HFFc6 (cell line): ENCODE measurements at places on chromosomes 12 and 14. TPM values are rescaled to one million over a fixed set of nuclear protein-coding genes. Genes with fewer than 3 reads are reported as not detected.

The RDH12 gene
- not detected in 3 replicates for total RNA-seq

- peak; percentile 52 for DNase-seq
Measured at GRCh38 chr14:78598046-78598920, 428.1 kb downstream of the NRXN3 start.

DNA sequence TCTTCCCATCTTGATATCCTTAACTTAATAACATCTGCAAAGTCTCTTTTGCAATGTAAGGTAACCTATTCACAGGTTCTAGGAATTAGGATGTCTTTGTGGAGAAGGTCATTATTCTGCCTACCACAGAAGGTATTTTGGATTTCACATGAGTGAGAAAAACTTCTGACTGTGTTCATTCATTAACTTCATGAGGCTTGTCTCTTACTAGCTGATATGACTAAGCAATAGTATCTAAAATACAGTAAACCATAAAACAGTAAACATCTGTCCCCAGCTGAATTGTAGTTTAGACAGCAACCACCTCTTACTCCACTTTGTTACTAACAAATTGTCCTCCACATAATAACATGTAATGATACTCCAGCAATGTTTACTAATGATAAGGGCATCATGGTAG lies 198.1 kb downstream of the SEC23A start:
- no peak for DNase-seq

DNA sequence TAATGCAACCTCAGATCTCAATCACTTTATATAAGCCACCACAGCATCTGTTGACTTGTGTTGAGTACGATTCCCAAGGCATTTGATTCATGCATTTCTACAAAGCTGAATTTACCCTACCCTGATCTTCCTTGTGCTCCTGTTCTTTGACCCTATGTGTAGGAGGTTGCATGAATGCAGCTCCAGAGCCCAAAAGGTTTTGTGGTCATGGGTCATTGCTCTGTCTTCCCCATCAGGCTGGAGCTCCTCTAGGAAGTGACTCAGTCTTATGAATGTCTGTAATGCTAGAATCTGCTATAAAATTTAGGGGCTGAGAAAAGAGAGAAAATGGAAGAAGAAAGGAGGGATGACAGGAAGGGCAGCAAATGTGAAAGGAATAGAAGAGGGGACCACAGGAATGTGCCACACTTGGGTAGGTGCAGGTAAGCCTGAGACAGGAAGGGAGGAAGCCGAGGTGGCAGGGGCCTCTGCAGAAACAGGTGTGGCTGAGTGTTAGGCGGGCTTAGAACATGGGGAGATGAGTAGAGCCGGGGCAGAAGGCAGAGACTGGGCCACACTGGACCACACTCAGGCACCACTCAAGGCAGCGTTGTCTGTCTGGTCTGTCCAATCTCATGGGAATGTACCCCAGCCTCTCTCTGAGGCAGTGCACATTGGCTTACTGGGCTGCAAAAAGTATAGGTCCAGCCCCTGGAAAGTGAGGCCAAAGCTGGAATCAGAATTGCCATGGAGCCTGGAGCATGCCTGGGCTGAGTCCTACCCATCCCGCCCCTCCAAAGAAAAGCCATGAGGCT lies 334.1 kb downstream of the BCL11B start:
- no peak for DNase-seq

- no peak for DNase-seq
Measured at GRCh38 chr14:35578135-35578534, 44.2 kb downstream of the INSM2 start.

DNA sequence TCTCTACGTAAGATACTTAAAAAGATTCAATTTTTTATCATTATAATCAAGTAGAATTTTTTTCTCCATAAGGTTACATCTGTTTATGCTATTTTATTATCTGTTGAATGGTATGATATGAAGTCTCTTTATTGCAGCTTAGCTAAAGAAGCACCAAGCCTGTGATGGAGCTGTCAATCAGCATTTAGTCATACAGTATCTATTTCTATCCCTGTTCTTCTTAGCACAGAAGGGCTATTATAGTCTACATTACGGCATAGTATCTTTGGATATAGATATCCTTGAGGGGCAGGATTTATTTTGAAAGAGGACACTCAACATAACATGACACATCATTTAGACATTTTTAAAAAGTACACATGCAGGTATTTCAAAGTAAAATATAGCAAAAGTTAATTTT lies 277.1 kb downstream of the FOXG1 start:
- DNase-seq = no peak

GRCh38 chr12:106174876-106175275 lies 36.1 kb upstream of the NUAK1 start:
- no peak for DNase-seq

- DNase-seq = peak; percentile 32
Measured at GRCh38 chr12:121579981-121580868, 598 bp downstream of the KDM2B start.

DNA sequence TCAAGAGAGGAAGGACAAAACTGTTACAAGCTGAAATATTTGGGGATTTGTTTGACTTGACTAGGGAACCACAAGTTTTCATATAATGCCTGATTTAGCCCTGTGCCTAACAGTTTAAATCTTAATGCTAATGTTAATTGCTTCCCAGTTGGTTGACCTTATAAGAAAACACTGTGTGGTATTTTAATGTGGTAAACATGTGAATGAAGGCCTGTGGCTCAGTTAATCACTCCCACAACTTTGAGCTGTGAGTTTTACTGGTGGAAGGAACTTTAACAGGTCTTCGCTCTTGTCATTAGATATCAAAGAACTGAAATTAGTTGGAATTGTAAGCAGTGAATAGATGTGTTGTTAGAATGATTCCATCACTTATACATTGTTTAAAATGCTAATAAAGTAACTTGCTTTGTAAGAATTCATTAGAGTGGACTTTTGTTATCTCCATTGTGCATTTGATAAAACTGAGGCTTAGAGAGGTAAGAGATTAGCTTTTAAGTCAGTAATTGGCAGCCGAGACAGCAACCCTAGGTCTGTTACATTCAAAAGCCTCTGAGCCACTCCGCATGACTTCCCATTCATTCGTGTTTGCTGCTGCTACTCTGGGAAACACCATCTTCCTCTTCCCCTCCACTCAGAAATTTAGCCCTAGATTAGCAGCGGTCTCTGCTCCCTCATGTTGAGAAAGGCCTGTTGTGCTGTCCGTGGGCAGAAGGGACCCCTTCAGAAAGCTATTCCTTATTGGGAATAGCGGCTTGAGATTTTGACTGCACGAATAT lies 1.0 kb upstream of the TBK1 start:
- no peak for DNase-seq

- peak; percentile 65 for DNase-seq
Measured at GRCh38 chr12:68310370-68310769, 21.8 kb downstream of the MDM1 start.

The LTBR gene
- total RNA-seq = 91.5 and 111 TPM in 2 replicates

- DNase-seq = no peak
Measured at GRCh38 chr14:54622192-54622958, 55.4 kb downstream of the SAMD4A start.

DNA sequence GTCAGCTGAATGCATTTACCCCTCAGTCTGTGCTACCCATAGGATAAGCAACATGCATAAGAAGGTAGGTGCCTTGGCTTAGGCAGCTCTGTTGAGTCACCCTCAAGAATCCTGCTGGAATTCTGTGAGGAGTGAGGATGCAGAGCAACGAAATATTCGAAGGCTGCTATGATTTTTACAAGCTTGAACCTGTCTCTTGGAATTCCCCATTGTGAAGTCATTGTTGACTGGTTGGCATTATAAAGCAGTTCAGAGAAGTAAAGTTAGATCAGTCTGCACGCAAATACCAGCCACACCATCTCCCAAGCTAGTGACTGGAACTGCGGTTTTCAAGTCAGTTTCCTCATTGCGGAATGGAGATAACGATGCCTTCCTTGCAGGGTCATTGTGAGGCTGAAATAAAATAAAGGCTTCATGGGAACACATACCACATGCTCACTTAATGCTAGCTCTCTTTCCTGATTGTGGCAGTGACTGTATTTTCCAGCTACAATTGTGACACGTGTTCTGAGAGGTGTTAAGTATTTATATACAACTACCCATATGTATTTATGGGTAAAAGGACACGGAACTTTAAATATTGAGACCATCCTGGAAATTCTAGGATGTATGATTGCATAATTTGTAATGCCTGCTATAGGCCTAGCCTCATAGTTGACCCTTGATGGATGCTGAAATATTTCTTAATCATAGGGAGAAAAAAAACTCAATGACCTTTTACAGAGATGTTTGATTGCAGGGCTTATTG lies 96.7 kb downstream of the ETV6 start:
- peak; percentile 65 for DNase-seq
